Fibroblast of the conjunctiva (primary cell): ENCODE measurements at places on chromosomes 7 and 10.

DNA sequence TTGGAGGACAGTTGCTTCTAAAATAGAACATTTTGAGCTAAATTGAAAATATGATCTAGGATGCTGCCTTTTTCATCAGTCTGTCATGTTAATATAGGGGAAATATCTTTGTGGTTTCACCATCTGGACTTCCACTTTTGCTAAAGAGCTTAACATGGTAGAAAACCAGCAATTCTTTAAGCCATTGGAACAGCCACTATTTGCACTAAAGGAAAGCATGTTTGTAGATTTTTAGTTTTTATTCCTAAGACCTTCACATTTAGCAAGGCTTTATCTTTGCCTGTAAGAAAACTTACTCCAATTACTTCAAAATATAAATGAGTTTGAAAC, 291.0 kb downstream of the RNLS start:
- no peak for DNase-seq

GRCh38 chr10:70126700-70127395, 5.8 kb downstream of the AIFM2 start:
- DNase-seq = no peak

DNA sequence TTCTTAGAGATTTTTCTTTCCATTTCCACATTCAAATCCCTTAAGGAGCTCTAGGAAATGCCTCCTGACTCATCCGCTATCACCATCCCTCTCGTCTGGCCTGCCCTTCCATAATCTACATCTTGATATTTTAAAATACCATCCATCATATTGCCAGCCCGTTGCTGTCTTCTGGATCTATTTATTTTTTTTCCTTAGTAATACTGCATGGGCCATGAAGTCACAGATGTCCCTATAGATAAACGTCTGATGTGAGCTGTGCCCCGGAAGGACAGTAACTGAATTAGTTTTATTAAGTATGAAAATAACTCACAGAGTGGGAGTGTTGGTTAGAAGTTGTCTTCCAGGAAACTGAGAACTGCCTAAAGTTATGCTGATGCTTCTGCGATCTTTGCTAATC, 76.2 kb downstream of the KLF6 start:
- no peak for DNase-seq

- DNase-seq = no peak
Measured at GRCh38 chr7:27842094-27842692, 102.2 kb downstream of the TAX1BP1 start.

DNA sequence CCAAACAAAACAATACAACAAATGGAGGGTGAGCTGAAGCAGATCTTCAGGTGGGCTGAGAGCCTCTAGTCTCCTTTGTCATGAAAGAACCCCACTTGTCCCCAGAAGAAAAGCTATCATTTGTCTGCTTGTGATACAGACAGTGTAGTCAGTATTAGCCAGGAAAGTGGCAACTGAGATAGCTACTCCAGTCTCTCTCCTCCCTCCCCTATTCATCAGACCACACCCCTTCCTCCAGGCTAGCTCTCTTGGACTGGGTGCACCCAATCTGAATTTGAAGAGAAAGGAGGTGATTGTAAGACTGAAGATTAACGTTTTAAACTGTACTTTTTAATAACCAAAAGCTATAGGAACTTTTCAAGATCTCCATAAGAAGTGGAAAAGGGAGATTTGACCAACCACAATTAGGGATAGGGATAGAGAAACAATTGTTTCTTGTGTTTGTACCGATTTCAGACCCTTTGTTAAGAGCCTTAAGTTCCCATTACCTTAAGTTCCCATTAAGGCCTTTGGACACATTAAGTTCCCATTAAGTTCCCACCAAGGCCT, 14.1 kb downstream of the BMPR1A start:
- no peak for DNase-seq

- DNase-seq = no peak
Measured at GRCh38 chr10:86287110-86287793, 79.3 kb downstream of the GRID1 start.

DNA sequence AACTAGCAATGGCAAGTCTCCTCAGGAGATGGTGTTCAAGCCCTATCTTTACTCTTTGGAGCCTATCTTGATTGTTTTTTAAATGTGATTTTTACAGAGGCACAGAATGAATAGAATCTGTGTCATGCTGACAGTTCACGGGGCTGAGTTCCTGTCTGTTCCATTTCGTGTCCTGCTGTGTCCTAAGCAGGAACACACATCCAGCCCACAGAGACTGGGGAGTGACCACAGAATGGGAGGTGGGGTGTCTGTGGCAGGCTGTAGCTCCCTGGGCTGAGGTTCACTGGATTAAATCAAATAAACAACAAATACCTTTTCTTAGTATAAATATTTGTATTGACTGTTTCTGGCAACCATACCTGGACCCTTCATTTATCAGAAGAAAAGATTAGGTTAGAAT, 73.4 kb upstream of the CARD11 start:
- no peak for DNase-seq

DNA sequence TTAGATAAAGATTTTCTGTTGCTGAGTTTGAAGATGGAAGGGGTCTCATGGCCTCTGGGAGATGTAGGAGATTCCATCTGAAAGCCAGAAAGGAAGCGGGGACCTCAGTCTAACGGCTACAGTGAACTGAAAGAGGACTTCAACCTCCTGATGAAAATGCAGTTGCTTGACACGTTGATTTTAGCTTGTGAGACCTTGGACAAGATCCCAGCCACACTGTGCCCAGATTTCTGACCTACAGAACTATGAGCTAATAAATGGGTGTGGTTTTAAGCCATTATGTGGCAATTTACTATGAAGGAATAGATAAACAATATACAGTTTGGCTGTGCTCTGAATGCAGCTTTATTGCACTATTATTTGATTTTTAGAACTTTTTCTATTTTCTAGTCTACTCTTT, 342.3 kb upstream of the SEMA3D start:
- peak; percentile 78 for DNase-seq

GRCh38 chr7:77276120-77276519, 76.5 kb upstream of the FGL2 start:
- no peak for DNase-seq

GRCh38 chr7:87075671-87076404, 16.4 kb upstream of the ELAPOR2 start:
- DNase-seq = no peak

DNA sequence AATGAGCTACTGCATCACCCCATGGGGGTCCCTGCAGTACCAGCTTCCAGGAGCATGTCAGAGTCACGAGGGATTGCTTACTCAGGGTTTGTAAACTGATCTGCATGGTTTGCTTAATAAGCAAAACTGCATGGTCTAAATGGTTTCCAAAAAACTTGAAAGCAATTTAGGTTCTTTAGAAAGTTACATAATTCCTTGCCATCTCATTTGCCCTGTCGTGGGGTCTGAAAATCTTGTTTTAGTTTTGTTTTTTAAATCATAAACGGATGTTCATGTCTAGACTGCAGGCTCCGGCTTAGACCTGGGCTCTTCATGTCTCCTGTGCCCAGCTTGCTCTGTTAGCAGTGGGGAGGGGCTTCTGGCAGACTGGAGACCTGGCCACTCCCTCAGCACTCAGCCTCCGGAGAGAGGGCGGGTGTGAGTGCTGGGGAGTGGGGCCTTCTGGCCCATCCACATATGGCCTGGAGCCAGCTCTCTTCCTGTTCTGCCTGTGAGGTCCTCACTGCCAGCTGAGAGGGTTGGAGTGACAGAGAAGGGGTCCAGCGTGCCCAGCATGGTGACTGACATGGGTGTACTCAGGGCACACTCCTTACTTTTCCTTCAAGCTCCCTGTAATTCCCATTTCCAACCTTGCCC, 17.5 kb downstream of the PRF1 start:
- DNase-seq = no peak

DNA sequence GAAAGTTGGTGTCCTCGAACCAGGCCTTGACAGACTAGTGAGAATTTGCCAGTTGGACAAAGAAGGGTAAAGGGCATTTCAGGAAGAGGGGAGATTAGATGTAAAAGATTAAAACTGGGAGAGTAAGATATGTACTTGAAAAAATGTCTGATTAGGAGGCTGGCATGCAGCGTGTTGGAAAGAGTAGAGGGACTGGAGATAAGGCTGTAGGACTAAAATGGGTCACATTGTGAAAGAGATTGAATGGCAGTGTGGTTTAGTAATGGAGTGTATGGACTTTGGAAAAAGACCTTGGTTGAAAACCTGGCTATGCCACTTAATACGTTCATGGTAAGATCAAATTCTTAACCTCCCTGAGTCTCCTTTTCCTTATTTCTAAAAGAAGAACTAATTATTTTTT, 14.1 kb downstream of the CREM start:
- DNase-seq = no peak

DNA sequence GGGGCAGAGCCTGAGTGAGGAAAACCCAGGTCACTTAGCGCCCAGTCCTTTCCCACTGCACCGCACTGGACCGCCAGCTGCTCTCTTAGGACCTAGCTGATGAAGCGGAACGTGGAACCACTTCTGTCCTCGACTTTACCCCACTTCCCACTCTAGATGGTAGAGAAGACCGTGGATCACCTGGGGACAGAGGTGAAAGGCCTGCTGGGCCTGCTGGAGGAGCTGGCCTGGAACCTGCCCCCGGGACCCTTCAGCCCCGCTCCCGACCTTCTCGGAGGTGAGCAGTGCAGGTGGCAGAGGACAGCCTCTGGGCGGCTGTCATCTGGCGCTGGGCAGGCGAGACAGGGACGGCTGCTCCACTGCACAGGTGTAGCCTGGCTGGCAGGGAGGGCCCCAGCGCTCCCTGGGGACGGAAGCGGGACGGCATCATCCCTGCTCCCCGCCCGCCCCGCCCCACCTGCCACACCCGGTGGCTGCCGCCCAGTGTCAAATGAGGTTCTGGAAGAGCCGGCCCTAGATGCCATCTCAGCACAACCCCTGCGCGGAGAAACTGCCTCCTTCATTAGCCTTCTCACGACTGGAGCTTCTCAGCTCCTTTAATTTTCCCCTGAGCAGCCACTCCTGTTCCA, 11.7 kb downstream of the PLAC9 start:
- no peak for DNase-seq

DNA sequence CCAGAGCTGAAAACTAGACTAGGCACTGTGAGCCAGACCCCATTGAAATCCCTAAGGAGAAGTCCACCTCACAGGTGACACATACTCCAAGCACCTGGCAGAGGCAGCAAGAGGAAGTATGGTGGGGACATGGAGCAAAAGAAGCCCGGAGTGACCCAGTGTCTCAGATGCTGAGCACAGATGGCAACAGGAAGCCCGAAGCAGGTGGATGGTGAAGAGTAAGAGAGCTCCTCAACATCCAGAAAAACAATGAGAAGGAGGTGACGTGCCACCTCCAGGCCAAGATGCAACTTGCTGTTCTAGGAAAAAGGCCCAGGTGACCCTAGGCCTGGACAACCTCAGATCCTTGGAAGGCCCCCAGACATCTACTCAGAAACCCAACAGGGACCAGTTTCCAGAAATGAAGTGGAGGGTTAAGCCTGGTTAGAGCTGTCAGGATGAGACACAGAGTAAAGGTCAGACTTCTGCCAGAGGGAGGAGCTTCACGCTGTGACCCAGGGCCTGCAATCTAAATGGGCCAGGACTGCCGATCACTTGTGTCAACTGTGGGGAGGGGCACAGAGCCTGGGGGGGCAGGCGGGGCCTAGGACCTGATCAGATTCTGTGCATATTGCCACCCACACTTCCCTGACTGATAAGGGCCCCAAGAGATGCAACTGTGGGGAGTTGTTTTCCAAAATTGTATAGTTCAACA, 2.4 kb upstream of the COBL start:
- DNase-seq = no peak

DNA sequence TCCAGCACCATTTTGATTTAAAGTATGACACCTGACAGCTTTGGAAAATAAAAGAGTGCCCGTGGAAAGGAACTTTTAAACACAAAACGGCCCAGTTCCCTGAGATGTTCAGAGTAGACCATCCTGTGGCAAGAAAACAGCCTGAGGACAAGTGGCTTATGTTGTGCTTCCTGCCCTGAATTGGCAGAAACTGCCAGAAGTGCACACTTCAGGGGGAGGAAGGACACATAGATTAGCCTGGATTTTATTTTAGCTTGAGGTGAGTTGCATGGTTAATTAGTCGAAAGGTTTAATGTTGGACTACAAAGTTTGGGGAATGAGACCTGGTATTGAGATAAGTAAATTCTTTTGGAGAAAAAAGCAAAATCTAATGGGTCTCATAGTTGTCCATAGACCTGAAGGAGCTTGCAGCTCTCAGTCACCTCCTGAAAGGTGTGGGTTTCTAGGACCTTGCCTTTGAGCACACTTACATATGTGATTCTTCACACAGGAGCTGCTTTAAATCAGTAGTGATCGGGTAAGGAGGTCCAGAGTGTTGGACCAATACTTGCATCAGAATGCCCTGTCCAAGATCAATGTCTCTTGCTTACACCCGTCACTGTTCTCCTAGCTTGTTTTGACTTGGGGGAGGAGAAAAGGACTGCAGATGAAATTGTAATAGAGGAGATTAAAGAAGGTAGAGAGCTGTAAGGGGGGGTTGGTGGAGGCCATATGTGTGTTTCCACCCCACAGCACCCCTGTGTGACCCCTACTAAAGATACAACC, 4.9 kb downstream of the ITIH2 start:
- no peak for DNase-seq

GRCh38 chr10:66786709-66787108, 139.1 kb upstream of the LRRTM3 start:
- no peak for DNase-seq

DNA sequence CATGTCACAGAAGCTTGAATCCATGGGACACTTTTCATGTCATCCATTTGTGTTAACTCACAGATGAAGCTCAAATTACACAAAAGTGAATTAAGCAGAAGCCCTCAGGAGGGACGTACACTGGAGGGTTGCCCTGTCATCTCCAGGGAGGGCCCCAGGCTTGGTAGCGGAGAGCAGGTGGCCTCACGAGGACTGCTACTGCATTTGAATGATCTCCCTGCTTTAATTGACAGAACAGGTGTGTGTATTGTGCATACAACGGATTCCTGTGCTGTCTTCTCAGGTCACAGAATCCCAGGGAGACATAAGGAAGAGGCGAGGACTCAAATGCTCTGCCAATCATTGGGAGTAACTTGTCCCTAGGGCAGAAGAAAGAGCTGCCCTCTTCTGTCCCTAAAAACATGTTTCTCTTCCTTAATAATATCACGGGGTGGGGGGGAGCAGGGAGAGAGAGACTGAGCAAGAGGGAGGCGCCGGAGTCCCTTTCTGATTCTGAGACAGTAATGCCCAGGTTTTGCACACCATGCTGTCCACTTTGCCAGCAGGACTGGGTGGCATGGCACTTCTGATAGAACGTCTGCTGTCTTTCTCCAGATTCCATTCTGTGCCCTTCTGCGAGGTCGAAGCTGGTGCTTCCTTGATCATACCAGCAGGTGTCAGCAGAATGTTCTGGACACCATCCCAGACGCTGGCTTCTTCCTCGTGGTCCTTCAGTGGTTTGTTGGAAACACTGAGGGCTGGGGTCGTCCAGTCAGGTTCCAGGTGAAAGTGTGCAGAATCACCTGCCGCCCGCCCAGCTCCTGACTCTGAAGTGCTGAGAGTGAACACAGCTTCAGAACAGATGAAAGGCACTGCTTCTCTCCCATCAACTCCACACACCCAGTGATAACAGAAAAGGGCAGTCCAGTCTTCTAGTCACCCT, 26.2 kb upstream of the RASGEF1A start:
- peak; percentile 26 for DNase-seq

GRCh38 chr7:45644237-45644636, 70.1 kb downstream of the ADCY1 start:
- no peak for DNase-seq
